ENCODE measurements at places on chromosomes 16 and 17. TPM values are rescaled to one million over a fixed set of nuclear protein-coding genes. Genes with fewer than 3 reads are reported as not detected.

The PHLPP2 gene
- total RNA-seq = 19.0 TPM

The BICDL2 gene
- 0.92 TPM for total RNA-seq

- no peak for DNase-seq
Observed at GRCh38 chr17:5587438-5588032, 3.2 kb upstream of the NLRP1 start.

GRCh38 chr17:63136369-63137012 is 170.5 kb downstream of the TANC2 start:
- DNase-seq = no peak

DNA sequence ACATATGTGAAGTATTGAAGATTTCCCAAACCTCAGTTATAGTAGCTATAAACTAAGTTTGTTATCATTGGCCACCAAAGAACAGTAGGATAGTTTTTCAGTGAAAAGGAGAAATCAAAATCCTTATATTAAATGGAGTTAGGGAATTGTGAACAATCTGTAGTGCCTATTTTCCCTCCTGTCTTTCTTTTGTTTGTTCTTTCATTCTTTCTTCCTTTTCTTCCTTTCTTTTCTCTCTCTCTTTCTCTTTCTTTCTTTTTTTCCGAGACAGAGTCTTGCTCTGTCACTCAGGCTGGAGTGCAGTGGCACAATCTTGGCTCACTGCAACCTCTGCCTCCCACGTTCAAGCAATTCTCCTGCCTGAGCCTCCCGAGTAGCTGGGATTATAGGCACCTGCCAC is 48.8 kb downstream of the SSH2 start:
- no peak for DNase-seq

GRCh38 chr17:73340093-73340596 is 28.3 kb upstream of the CDC42EP4 start:
- peak; percentile 73 for DNase-seq

- no peak for DNase-seq
Observed at GRCh38 chr17:78133971-78134898, 3.7 kb downstream of the TMC8 start.

GRCh38 chr17:2157675-2158395 is 102.9 kb downstream of the HIC1 start:
- DNase-seq = no peak

The TAOK1 gene
- total RNA-seq = 65.1 TPM

DNA sequence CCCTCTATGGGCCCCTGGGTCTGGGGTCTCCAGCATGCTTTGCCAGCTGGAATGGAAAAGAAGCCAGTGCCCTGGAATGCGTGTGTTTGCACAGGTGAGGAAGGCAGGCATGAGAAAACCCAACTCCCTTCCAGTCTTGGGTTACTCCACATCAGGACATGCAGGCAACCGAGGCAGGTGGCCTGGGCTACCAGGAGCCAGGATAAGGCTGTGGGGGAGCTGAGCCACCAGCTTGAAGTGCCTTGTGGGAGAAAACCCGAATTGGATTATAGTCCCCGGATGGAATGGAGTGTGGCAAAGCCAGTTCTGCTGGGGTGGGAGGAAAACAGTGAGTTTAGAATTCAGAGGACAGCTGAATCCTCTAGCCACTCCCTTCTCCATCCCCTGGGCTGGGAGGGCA is 7.2 kb downstream of the SRCIN1 start:
- DNase-seq = no peak

The ACLY gene
- total RNA-seq = 45.8 TPM

DNA sequence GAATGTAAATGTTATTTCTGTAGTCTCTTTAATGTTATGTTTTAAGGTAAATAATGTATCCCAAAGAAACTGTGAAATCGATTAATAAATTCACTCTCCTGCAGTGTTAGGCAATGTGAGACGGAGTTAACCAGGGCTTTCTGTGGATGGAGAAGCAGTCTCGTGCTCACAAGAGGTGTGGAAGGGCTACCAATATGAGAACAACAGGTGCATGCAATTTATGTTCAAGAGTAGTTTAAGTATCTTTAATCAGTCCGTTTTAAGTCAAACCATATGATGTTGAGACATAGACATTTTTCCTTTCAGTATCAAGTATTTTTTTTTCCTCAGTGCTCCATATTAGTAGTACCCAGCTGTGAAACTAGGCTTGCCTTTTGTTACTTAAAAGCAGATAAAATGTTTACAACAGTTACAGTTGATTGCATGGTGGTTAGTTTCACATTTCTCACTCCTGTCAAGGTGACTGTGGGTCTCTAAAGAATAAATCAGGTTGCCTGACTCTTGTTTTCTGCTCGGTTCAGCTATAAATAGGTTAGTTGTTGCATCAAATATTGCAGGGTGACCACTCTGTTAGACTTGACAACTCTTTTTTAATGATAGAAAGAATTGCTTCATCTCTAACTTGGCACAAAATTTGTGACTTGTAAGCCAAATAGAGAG is 54.4 kb downstream of the COX10 start:
- DNase-seq = no peak

- DNase-seq = peak; percentile 56
Observed at GRCh38 chr16:11354733-11355574, 9.7 kb downstream of the RMI2 start.

The MYH3 gene
- 4.6 TPM for total RNA-seq

- no peak for DNase-seq
Observed at GRCh38 chr17:70254735-70255460, 85.6 kb downstream of the KCNJ2 start.

The NPIPB4 gene
- 58.8 TPM for total RNA-seq

The EXOSC6 gene
- total RNA-seq = 25.5 TPM

- no peak for DNase-seq
Observed at GRCh38 chr17:67431249-67432015, 54.4 kb downstream of the PITPNC1 start.

The TNFSF13 gene
- total RNA-seq = 22.2 TPM

The PRR11 gene
- total RNA-seq = 1.7 TPM

DNA sequence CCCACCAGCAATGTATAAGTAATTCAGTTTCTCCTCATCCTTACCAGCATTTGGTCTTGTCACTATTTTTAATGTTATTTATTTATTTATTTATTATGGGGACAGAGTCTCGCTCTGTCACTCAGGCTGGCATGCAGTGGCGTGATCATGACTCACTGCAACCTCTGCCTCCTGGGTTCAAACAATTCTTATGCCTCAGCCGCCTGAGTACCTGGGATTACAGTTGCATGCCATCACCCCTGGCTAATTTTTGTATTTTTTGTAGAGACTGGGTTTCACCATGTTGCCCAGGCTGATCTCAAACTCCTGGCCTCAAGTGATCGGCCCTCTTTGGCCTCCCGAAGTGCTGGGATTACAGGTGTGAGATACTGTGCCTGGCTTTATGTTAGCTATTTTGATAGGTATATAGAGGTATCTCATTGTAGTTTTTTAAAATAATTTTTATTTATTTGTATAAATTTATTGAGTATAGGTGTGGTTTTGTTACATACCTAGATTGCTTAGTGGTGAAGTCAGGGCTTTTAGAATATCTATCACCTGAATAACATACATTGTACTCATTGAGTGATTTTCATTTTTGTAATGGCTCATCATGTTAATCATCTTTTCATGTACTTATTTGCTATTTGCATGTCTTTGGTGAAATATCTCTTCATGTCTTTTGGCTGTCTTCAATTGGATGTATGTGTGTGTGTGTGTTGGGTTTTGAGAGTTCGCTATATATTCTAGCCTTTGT is 53.3 kb downstream of the TANC2 start:
- DNase-seq = no peak

- no peak for DNase-seq
Observed at GRCh38 chr17:27078296-27078695, 215.6 kb upstream of the WSB1 start.

GRCh38 chr17:71558901-71559300 is 561.9 kb upstream of the SOX9 start:
- DNase-seq = no peak

GRCh38 chr17:2901582-2901981 is 105.3 kb downstream of the RAP1GAP2 start:
- DNase-seq = no peak

- no peak for DNase-seq
Observed at GRCh38 chr16:11001611-11002010, 57.2 kb downstream of the CLEC16A start.

The HNF1B gene
- 0.65 TPM for total RNA-seq

The ACSM2B gene
- total RNA-seq = 0.52 TPM

GRCh38 chr17:51419476-51419875 is 159.1 kb downstream of the UTP18 start:
- no peak for DNase-seq

DNA sequence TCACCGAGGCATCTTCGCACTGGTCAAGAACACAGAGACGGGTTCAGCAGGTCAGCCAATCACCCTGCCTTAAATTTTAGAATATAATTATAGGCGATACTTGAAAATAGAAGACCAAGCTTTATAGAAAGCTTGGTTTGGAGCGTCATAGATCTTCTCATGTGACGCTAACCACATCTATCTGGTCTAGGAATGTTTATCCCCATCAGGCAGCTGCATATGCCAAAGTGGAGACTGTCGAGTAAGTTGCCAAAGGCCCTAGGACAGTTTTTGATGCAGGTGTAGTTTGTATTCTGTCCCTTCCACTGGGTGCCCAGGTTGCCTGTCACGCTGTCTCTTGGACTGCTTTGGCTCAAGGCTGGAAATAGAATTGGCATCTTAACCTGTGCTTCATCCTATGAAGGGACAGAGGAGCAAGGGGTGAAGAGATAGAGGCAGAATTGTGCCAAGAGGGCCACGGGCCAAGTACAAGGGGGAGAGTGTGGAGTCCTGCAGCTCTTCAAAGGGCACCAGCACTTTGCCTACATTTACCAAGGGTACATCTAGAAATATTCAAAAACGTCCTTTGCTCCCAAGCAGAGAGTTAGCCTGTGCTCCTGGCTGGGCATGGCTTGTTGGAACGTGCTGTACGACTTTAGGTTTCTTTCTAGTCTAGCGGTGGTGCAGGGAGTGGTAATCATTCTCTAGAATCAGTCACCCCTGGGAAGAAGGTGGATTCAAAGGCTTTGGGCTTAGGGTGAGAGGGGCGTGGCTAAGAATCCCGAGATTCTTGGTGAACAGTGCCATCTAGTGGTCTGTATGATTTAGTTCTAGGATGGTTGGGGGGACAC is 5.3 kb upstream of the WIPI1 start:
- peak; percentile 72 for DNase-seq

The EXOC3L1 gene
- 9.9 TPM for total RNA-seq

GRCh38 chr17:7550344-7550743 is 1.5 kb downstream of the TNFSF12 start:
- DNase-seq = no peak

- DNase-seq = no peak
Observed at GRCh38 chr16:11716336-11716735, 26.3 kb downstream of the TXNDC11 start.

DNA sequence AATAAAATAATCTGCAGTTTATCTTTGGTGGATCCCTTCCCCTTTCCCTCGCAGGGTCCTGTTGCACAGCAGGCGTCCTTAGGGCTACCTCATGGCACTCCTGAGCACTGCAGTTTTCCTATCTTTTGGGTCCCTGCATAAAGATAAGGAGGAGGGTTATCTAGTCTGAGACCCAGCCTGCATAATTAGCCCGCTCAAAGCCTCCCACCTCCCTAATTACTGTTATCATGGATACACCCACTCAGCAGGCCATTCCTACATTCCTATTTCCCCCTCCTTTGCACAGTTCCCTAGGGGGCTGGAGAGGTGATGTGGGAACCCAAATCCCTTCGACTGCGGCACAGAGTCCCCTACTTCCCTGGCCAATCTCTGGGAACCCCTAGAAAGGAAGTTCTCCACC is 5.1 kb upstream of the CLUH start:
- no peak for DNase-seq

GRCh38 chr17:31321481-31321880 is at the start of gene EVI2A:
Gene EVI2A (minus strand): TSS chr17:31321622. CDS start chr17:31319013, 2,609 bp downstream.
- no peak for DNase-seq

- no peak for DNase-seq
Observed at GRCh38 chr16:19380328-19380727, 37.4 kb upstream of the TMC5 start.

DNA sequence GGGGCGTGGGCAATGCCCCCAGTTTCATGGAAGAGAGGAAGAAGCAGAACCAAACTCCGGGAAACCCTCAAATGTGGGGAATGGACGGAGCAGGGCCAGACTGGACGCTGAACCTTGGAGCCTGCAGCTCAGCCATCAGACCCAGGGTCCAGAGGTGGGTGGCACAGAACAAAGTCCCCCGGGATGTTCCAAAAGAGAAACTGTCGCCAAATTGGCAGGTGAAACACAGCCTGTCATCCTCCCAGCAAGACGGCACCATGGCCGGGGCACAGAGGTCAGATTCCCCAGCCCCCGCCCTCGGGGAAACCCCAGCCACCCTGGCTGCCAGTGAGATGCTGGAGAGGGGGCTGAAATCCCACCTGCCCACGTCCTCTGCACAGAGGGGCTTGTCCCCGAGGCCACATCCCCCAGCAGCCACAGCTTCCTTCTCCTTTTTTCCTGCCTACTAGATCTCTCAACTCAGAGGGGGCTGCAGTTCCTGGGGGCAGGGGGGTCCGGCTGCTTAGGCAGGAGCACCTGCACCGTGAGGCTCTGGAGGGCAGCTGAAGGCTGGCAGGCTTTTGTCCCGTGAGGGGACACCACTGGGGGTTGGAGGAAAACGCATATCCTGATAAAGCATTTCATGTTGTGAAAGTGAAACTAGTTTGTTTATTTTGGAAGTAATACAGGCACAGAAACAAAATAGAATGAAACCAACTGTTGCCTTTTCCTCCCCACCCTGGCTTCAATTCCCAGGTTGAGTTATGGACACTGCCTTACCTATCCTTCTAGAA is 1.2 kb upstream of the SECTM1 start:
- peak; percentile 37 for DNase-seq

DNA sequence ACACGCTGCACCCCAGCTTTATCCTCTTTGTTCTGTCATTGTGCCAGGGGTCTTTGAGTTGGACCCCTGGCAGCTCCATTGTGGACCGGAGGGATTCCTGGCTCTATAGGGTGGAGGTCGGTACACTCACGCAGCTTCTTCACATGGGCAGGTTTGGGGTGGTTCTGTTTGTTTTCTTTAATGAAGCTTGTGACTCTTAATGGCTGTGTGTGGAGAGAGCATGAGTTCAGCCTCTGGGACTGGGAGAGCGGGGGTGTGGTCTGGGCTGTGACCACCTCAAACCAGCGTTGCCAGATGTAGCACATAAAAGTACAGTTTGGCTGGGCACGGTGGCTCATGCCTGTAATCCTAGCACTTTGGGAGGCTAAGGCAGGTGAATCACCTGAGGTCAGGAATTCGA is 21.2 kb upstream of the NAGLU start:
- DNase-seq = peak; percentile 29

The PRSS22 gene
- total RNA-seq = 1.3 TPM

DNA sequence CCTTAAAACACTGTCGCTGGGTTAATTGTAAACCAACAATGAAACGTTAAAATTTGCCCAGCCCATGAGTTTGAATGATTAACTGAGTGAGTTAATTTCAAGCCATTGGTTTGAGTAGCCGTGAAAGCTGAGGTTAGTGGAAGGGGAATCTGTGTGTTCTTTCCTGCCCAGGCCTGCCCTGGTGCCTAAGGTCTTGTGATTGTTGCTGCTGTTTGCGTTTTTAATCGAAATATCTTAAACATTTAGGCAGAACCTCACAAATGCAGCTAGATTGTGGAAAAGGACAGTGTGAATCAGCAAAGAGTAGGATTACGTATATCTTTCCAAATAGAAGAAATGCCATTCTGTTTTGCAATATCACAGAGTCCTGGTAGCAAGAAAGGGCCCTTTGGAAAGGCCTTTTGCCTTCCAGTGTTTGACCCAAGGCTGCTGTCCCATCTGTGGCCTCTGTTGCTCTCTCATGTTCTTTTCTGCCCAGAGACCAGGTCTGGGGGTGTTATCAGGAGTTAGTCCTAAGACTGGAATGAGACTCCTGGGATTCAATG is 113.8 kb downstream of the MSI2 start:
- DNase-seq = no peak

The CD300LB gene
- 0.69 TPM for total RNA-seq

- DNase-seq = no peak
Observed at GRCh38 chr17:8947201-8947600, 18.3 kb downstream of the PIK3R5 start.

The DHRS7C gene
- total RNA-seq = not detected
